ENCODE measurements at places on chromosomes 7 and 10. TPM values are rescaled to one million over a fixed set of nuclear protein-coding genes. Genes with fewer than 3 reads are reported as not detected.

Gene CTAGE6
- total RNA-seq = 2.2 TPM

Gene CYP26C1
- total RNA-seq = 0.47 TPM

Gene UCN3
- not detected for total RNA-seq

Gene GPR85
- total RNA-seq = 0.19 TPM

Gene EMX2
- total RNA-seq = under 0.01 TPM

Gene PILRA
- not detected for total RNA-seq

Gene FGFBP3
- total RNA-seq = 0.09 TPM

Gene STRIP2
- 5.7 TPM for total RNA-seq

Data from endothelial cell of coronary artery (primary cell).